ENCODE measurements at places on chromosomes 6 and 20. TPM values are rescaled to one million over a fixed set of nuclear protein-coding genes. Genes with fewer than 3 reads are reported as not detected.

The TINAG gene
- total RNA-seq: not detected

The TTK gene
- total RNA-seq: 0.87 TPM

- H3K27me3 ChIP-seq: no peaks in the 10 kb centered on the region
- no peak overlapping the region for H3K4me3 ChIP-seq
- no peak for DNase-seq
- no peak overlapping the region for H3K27ac ChIP-seq
- H3K4me1 ChIP-seq: no peaks in the 10 kb centered on the region
These were observed 203.5 kb downstream of the HACE1 start for GRCh38 chr6:104656235-104656634.

- no peak for DNase-seq
- H3K27me3 ChIP-seq: no peaks in the 10 kb centered on the region
- no peaks in the 10 kb centered on the region for H3K36me3 ChIP-seq
- H3K4me1 ChIP-seq: peaks cover 2% of the 10 kb centered on the region
- no peak overlapping the region for H3K27ac ChIP-seq
These were observed 83.0 kb upstream of the CITED2 start for GRCh38 chr6:139457476-139457875.

DNA sequence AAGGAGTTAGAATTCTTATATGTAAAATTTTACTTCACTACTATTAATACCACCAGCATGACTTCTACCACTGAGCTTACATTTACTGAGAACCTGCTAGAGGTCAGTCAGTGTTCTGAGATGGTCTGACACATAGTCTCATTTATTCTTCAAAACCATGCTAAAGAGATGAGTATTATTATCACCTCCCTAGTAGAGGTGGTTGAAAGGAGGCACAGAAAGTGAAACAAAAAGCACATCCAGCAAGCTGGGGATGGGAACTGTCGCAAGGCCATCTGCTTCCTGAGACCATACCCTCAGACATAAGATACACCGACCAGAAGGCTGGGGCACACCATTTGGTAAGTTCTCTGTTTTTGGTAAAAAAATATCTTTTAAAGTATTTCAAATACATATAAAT lies 137.7 kb downstream of the INSM1 start:
- no peaks in the 10 kb centered on the region for H3K4me1 ChIP-seq
- no peak overlapping the region for H3K4me3 ChIP-seq
- no peaks in the 10 kb centered on the region for H3K27me3 ChIP-seq
- H3K27ac ChIP-seq: no peak overlapping the region
- no peaks in the 10 kb centered on the region for H3K36me3 ChIP-seq

The VSX1 gene
- total RNA-seq: not detected

- H3K27ac ChIP-seq: no peak overlapping the region
- H3K36me3 ChIP-seq: no peaks in the 10 kb centered on the region
- H3K4me3 ChIP-seq: no peak overlapping the region
- H3K27me3 ChIP-seq: no peaks in the 10 kb centered on the region
- no peak for DNase-seq
These were observed 69.1 kb upstream of the TMEM30A start for GRCh38 chr6:75353644-75354043.

DNA sequence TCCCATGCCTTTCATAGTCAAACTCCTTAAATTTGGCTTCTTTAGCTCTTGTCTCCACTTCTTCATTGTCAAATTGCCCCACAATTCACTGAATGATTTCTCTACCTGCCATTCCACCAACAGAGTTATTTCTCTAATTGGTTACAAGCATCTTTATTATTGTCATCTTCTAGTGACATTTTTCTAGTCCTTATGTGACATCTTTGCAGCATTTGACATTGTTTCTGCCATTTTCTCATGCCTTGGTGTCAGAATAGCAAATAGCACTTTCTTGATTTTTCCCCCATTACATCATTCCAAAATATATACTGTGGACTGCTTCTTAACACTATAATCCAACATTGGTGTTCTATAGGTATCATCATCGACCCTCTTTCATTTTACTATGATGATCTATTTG lies 137.7 kb upstream of the HDDC2 start:
- H3K27me3 ChIP-seq: no peaks in the 10 kb centered on the region
- no peak overlapping the region for H3K4me3 ChIP-seq
- peaks cover 4% of the 10 kb centered on the region for H3K4me1 ChIP-seq
- H3K36me3 ChIP-seq: no peaks in the 10 kb centered on the region

DNA sequence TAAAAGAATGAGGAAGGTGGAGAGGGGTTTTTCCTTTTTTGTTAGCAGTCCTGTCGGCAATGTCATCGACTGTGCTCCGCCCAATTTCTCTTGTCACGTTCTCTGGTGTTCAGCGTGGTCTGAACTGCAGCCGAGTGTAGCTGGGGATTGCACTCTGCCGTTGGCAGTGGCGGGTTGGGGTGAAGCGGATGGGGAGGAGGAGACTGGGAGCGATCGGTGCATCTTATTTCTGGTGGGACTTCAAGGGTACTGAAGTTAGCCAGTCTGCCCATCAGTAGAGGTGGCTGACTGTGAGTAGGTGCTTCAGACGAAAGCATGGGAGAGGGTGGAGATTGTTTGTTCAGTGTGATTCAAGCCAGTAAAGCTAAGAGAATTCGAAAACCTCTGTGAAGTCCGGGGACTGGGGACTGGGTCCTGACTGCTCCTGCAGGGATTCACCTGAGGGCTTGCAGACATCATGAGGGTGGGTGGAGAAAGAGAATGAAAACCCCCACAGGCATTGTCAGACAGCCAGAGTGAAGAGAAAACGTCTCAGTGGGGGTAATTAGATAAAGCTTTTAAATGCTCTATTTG lies 5.1 kb downstream of the RREB1 start:
- H3K27me3 ChIP-seq: no peaks in the 10 kb centered on the region
- H3K4me1 ChIP-seq: peaks cover 9% of the 10 kb centered on the region
- no peak overlapping the region for H3K27ac ChIP-seq

DNA sequence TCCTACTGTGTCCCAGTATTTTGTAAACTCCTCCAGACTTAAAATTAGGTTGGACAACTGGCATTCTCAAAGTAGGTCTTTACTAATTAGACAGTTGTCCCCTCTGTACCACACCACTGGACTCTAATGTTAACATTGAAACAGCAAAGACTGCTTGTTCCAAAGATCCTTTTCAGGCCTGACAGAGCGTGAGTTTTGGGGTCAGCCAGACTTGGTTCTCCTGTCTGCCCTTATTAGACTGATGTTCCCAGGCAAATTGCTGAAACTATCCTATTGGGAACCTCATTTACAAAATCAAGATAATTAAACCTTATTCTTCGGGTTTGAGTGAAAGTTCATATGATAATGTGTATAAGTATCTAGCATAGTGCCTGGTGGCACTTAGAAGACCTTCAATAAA lies 3.7 kb upstream of the BICRAL start:
- no peaks in the 10 kb centered on the region for H3K4me1 ChIP-seq
- no peaks in the 10 kb centered on the region for H3K27me3 ChIP-seq
- H3K27ac ChIP-seq: no peak overlapping the region
- H3K4me3 ChIP-seq: no peak overlapping the region
- H3K36me3 ChIP-seq: no peaks in the 10 kb centered on the region

DNA sequence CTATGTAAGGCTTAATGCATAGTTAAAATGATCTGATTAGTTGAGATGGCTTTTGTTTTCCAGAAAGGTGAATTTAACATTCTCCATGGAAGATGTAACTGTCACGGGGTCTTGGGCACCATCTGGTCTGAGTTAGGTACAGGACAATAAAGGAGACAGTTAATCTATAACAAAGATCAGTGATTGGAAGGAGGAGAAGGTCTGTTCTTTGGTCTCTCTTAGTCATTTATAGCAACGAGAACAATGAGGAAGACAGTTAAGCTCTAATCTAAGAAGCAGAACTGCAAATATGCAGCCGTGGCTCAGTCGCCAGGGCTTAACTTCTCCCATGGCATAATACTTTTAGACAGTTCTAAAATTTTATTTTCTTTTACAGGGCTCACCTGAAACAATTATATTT lies 405.5 kb upstream of the SULF2 start:
- no peaks in the 10 kb centered on the region for H3K27me3 ChIP-seq
- no peak overlapping the region for H3K27ac ChIP-seq
- no peak for DNase-seq
- H3K36me3 ChIP-seq: no peaks in the 10 kb centered on the region
- H3K4me3 ChIP-seq: no peak overlapping the region
- H3K4me1 ChIP-seq: no peaks in the 10 kb centered on the region

The ZSCAN31 gene
- total RNA-seq: 14.1 TPM

DNA sequence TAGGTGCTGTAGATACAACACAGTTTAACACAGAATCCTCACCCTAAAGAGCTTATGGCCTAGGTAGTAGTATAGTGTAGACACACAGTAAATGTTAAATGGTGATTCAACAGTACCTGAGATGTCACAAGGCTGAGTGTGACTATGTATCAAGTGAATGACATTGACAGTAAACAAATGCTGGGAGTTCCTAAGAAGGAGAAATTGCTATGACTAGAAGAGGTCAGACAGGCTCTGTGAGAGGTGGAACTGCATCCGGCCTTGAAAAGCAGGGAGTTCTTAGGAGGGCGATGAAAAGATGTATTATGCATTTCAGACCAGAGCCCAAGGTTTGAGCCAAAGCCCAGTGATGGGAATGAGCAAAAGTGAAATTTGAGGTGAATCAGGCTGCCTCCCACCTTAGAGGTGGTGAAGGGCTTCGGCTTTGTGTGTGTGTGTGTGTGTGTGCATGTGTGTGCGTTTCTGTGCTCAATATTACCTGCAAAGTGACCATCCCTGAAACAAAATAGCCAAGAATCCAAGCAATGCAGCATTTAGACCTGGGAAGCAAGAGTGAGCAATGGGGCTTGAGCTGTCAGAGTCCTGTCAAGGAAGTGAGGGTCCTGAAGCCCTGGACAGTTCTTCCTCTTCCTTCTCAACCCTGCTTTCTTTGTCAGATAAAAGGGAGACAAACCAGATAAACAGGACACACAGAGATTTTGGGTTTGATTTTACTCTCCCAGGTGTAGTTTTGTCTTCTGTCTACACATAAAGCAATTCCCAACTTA lies 32.3 kb upstream of the CITED2 start:
- no peaks in the 10 kb centered on the region for H3K27me3 ChIP-seq
- peaks cover 4% of the 10 kb centered on the region for H3K4me1 ChIP-seq
- no peak overlapping the region for H3K4me3 ChIP-seq
- H3K36me3 ChIP-seq: no peaks in the 10 kb centered on the region
- H3K27ac ChIP-seq: no peak overlapping the region
- no peak for DNase-seq

DNA sequence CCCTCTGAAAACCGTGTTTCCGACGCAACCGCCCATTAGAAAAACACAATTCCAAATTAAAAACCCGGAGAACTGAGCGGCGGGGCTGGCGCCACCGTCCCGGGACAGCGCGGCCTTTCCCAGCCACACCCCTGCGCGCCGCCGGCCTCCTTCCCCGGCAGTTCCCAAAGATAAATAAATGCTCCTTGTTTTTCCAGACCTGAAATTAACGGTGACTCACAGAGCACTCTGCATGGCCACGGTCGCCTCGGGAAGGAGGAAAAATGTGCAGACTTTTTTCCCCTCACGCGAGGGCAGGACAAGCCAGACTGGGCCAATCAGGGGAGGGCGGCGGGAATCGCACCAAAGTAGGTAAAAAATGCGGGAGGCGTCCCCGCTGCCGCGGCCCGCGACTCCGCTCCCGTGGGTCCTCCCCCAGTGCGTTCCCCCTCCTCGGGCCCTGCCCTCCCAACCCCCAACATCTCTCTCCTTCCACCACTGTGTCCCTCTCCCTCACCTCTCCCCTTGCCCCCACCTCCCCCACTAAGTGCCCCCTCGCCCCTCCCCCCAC lies 828 bp upstream of the DSTN start:
- H3K27ac ChIP-seq: peak overlapping the region; percentile 95
- peak; percentile 84 for DNase-seq
- H3K4me3 ChIP-seq: peak overlapping the region; percentile 89
- peaks cover 5% of the 10 kb centered on the region for H3K4me1 ChIP-seq
- no peaks in the 10 kb centered on the region for H3K36me3 ChIP-seq

DNA sequence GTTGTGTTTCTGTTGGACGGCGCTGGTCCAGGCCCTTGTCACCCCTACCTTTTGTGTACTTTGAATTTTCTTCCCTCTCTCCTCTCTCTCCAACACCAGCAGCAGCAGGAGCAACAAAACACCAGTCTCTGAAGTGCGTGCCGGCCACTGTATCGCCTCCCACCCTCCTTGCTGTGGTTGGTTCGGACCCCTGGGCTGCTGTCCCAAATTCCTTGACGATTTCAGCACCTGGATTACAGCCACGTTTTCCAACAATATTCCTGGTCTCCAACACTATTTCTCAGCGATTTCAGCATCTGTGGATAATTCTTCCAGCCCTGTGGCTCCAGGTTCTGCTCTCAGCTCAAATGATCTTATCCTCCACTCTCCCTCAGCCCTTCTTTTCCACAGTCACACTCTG lies 11.8 kb downstream of the MAS1 start:
- H3K27ac ChIP-seq: no peak overlapping the region
- no peaks in the 10 kb centered on the region for H3K36me3 ChIP-seq
- peaks cover 1% of the 10 kb centered on the region for H3K4me1 ChIP-seq
- no peak overlapping the region for H3K4me3 ChIP-seq

DNA sequence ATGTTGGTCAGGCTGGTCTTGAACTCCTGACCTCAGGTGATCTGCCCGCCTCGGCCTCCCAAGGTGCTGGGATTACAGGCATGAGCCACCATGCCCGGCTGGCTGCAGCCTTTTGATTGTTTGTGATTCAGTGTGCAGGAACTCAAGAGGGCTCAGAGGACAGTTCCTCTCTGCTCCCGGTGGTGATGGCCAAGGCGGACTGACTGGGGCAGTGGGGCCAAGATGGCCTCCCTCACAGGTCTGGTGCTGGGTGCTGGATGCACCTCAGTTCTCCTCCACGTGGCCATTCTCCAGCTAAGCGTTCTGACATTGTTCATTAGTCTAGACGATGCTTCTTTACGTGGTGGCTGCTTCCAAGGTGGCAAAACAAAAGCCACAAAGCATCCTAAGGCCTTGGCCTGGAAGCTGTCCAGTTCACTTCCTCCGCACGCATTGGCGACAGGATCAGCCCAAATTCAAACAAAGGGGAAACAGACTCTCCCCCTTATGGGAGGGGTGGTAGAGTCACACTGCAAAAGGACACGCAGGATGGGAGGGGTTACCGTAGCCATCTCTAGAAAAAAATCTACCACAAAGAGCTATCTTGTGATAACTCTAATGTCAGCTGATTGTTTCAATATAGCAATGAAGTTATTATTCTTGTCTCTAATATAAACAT lies 146.9 kb downstream of the FOXC1 start:
- DNase-seq: no peak
- H3K4me1 ChIP-seq: no peaks in the 10 kb centered on the region
- no peak overlapping the region for H3K27ac ChIP-seq
- no peak overlapping the region for H3K4me3 ChIP-seq

DNA sequence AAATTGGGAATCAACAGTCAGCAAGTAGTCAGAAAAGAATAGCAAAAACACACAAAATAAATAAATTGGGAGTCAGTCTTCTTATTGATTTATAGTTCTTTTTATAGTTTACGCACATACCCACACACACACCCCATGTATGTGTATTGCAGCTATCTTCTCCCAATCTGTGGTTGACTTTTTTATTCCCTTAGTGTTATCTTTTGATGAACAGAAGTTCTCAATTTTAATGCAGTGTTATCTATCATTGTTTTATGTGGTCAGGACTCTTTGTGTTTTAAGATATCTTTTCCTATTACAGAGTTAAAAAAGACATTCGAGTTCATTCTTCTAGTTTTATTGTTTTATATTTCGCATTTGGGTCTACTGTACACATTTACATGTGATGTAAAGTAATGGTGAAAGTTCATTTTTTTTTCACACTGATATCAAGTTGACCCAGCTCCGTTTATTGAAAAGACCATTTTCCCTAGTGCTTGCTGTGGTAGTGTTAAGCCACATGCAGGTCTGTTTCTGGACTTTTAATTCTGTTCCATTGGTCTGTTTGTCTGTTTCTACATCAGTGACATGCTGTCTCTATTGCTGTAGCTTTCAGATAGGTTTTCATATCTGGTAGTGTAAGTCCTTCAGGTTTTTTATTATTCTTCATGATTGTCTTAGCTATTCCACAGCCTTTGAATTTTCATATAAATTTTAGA lies 78.4 kb downstream of the ZFAND3 start:
- H3K4me3 ChIP-seq: no peak overlapping the region
- H3K36me3 ChIP-seq: no peaks in the 10 kb centered on the region
- DNase-seq: no peak
- no peaks in the 10 kb centered on the region for H3K4me1 ChIP-seq

Measured in ovary (tissue), 10 donors.